GM23248 (cell line): ENCODE measurements at places on chromosomes 5 and 9. TPM values are rescaled to one million over a fixed set of nuclear protein-coding genes. Genes with fewer than 3 reads are reported as not detected.

The FOXI1 gene
- not detected in 2 replicates for polyA plus RNA-seq

The KIF4B gene
- polyA plus RNA-seq, result not detected in 2 replicates

DNA sequence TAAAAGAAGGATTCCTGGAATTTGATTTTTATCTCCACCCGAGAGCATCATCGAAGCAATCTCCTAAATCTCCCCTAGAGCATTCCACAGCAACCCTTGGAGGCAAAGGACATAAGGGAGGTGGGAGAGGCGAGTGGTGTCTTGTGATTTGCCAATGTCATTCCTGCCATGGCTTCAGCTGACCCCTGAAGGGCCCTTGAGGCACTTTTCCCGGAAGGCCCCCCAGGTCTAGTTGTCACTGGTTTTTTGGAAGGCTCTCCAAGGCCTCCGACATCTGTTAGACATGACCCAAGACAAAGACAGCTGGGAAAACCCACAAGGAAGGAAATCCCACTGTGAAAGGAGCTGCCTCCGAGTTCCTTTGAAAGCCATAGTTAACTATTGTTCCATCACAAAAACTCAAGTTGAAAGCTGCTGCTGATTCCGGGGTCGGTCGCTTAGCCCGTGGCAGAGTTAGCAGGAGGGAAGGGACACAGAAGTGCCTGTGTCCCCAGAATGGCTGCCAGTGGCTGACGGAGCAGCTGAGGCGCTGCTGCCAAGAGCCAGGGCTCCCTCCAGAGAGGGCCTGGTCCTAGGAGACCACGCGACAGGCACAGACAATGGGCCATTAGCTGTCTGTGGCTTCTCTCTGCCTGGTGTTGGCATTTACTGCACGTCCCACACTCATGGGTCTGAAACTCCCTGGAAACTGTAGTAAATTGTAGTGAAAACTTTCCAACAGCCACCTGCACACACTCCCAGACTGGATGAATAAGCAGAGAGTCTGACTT is 24.4 kb upstream of the TRIO start:
- no peaks in the 10 kb centered on the region for H3K36me3 ChIP-seq
- DNase-seq, result no peak
- peaks cover 13% of the 10 kb centered on the region for H3K4me1 ChIP-seq
- no peak overlapping the region for H3K4me3 ChIP-seq
- no peaks in the 10 kb centered on the region for H3K27me3 ChIP-seq
- no peak overlapping the region for H3K27ac ChIP-seq

The ARSK gene
- polyA plus RNA-seq, result 11.3 and 12.1 TPM in 2 replicates

DNA sequence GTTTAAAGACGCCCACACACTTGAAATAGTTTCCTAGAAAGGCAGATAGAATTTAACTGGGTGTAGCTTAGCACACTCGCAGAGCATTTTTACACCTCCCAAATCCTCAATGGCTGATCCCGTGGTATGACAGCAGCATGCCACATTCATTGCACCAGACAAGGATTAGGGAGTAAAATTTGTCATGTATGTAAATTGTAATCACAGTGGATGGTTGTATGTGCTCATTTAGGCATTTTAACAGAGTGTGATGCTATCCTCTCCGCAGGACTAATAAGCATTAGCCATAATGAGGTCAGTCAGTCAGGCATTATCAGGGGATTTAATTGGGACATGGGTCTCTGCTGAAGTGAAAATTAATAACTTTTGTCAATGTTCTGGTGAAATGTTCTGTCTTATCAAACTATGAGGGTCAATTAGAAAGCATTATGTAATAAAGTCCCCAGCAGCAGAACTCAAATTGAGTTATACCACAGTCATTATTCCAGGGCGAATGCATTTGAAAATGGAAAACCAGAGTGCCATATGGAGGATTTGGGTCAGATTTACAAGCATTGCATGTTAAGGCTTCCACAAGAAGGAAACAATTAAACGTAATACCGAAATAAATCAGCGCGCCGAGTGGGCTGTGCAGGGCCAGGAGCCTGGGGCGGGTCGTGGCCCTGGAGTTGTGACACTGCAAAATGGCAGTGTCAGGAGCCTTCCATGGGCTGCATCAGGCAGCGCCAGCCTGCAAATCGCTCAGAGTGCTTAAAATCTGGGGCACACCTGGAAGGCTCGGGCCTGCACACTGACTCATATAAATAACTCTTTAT is 602.2 kb downstream of the BNC2 start:
- peaks cover 15% of the 10 kb centered on the region; the same call in 1 of the 2 replicates for H3K4me1 ChIP-seq
- peak overlapping the region; percentile 73 for H3K4me3 ChIP-seq
- DNase-seq, result peak; percentile 60
- H3K36me3 ChIP-seq, result no peaks in the 10 kb centered on the region
- peak overlapping the region; percentile 19 for H3K27ac ChIP-seq

- H3K4me1 ChIP-seq, result no peaks in the 10 kb centered on the region
- H3K27me3 ChIP-seq, result no peaks in the 10 kb centered on the region
- H3K36me3 ChIP-seq, result no peaks in the 10 kb centered on the region
- H3K4me3 ChIP-seq, result no peak overlapping the region
- no peak for DNase-seq
Observed at GRCh38 chr9:78958892-78959291, 612.9 kb upstream of the TLE4 start.

The FOXD4L6 gene
- not detected in 2 replicates for polyA plus RNA-seq

DNA sequence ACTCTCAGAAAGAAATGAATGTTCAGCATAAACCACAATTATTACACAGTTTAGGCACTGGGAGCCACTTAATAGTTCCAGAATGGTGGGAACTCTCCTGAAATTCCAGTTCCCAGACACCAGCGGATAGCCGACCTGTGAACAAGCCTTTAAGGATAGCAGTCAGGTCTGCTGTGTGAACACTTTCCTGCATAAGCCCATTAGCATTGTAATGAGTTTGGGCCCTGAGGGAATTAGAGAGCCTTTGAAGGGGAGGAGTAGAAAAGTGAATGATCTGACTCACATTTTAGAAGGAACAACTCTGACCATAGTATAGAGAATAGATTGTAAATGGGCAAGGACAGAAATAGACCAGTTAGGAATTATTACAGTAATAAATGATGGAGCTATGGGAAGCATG is 189.1 kb downstream of the ADGRV1 start:
- no peak for DNase-seq
- 0 out of 2 replicates have a peak, but pooled peaks cover 5% of the 10 kb centered on the region for H3K27me3 ChIP-seq
- H3K4me3 ChIP-seq, result no peak overlapping the region
- no peaks in the 10 kb centered on the region for H3K36me3 ChIP-seq
- no peak overlapping the region for H3K27ac ChIP-seq
- no peaks in the 10 kb centered on the region for H3K4me1 ChIP-seq

The DNM1 gene
- polyA plus RNA-seq, result 13.7 and 19.0 TPM in 2 replicates

GRCh38 chr9:74557571-74557970 is 60.4 kb downstream of the RORB start:
- H3K36me3 ChIP-seq, result no peaks in the 10 kb centered on the region
- no peaks in the 10 kb centered on the region for H3K27me3 ChIP-seq
- H3K4me1 ChIP-seq, result no peaks in the 10 kb centered on the region
- H3K4me3 ChIP-seq, result no peak overlapping the region
- no peak for DNase-seq

The MCC gene
- 3.1 and 3.4 TPM in 2 replicates for polyA plus RNA-seq

DNA sequence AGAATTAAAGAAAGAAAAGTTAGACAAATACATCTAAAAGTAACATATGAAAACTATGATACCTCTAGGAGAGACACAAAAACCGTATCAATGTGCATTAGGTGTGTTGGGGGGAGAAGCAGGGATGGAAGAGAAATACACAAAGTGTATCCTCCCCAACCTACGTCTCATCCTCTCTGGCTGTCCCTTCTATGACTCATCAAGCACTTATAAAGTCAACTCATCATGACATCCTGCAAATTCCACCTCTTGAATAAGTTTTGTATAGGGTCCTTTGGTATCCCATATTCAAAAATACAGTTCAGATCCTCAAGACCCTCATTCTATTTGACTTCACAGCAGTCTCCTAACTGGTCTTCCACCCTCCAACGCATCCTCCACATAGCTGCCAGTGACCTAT is 917.6 kb upstream of the DMAC1 start:
- no peaks in the 10 kb centered on the region for H3K36me3 ChIP-seq
- DNase-seq, result no peak
- H3K27ac ChIP-seq, result no peak overlapping the region
- no peaks in the 10 kb centered on the region for H3K27me3 ChIP-seq

DNA sequence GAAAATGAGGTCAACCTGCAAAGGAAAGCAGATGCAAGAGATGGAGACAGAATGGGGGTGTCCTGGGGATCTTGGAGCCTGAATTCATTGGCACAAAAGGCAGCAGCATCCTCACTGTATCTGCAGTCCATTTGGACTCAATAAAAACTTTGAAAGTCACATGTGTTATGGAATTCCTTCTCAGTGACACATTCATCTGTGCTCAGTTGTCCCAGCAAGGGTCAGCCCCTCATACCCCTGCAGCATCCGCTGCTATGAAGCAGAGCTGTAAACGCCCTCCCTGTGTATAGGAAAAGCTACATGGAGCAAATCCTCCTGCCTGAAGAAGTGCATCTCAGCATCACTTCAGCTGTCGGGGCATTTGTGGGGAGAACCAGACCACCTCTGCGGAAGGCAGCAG is 14.5 kb upstream of the RARS1 start:
- no peaks in the 10 kb centered on the region for H3K27me3 ChIP-seq
- DNase-seq, result peak; percentile 71
- H3K4me3 ChIP-seq, result peak overlapping the region; percentile 47
- H3K4me1 ChIP-seq, result peaks cover 35% of the 10 kb centered on the region

DNA sequence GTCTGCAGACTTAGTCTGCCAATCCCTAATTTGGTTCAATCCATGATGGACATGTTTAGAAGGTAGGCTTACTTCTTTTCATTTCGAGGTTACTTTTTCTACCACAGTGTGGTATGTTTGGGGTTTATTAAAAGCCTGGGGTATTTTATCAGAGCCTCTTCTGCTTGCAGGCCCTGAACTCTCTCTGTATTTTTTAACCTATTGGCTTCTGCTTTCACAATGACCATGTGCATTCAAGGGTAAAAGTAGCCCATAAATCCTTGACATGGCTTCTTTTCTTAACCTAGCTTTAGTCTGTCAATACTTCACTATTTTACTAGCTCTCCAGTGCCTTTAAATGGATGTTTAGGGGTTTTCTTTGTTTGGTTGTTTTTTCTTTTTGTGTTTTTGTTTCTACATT is 286.6 kb downstream of the FER start:
- H3K27me3 ChIP-seq, result no peaks in the 10 kb centered on the region
- no peaks in the 10 kb centered on the region for H3K36me3 ChIP-seq
- no peak for DNase-seq
- H3K4me1 ChIP-seq, result peaks cover 11% of the 10 kb centered on the region
- H3K4me3 ChIP-seq, result no peak overlapping the region

- H3K4me1 ChIP-seq, result 0 out of 2 replicates have a peak, but pooled peaks cover under 1% of the 10 kb centered on the region
- H3K27me3 ChIP-seq, result no peaks in the 10 kb centered on the region
- H3K27ac ChIP-seq, result no peak overlapping the region
- no peaks in the 10 kb centered on the region for H3K36me3 ChIP-seq
Observed at GRCh38 chr5:169281625-169282024, 19.3 kb downstream of the SLIT3 start.

DNA sequence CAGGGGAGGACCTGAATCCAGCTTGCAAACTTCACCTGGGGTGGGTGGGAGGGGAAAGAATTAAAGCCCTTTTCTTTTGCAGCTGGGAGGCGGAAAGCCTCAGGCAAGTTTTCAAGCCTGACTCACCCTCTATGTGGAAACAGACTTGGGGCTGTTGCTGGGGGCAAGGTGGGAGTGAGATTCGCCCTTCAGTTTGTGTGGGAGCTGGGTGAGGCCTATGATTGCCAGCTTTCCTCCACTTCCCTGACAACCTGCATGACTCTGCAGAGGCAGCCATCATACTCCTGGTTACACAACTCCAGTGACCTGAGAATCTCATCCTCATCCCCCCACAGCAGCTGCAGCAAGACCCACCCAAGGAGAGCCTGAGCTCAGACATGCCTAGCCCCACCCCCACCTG is 43.2 kb upstream of the SREK1 start:
- no peak overlapping the region for H3K27ac ChIP-seq
- H3K4me1 ChIP-seq, result no peaks in the 10 kb centered on the region
- H3K4me3 ChIP-seq, result no peak overlapping the region
- H3K36me3 ChIP-seq, result peaks cover 33% of the 10 kb centered on the region
- DNase-seq, result no peak

The TMOD1 gene
- polyA plus RNA-seq, result 0.34 and 0.43 TPM in 2 replicates

GRCh38 chr9:4192450-4192849 is 107.4 kb downstream of the GLIS3 start:
- H3K4me3 ChIP-seq, result no peak overlapping the region
- no peaks in the 10 kb centered on the region for H3K4me1 ChIP-seq
- no peaks in the 10 kb centered on the region for H3K36me3 ChIP-seq
- no peak for DNase-seq
- H3K27me3 ChIP-seq, result no peaks in the 10 kb centered on the region
- no peak overlapping the region for H3K27ac ChIP-seq
